ENCODE measurements at places on chromosomes 12 and 14.

- H3K36me3 ChIP-seq = no peaks in the 10 kb centered on the region
- H3K27ac ChIP-seq = no peak overlapping the region
- no peak for DNase-seq
- H3K4me1 ChIP-seq = no peaks in the 10 kb centered on the region
- H3K27me3 ChIP-seq = no peaks in the 10 kb centered on the region
Observed at GRCh38 chr12:76711241-76711640, 52.7 kb upstream of the ZDHHC17 start.

DNA sequence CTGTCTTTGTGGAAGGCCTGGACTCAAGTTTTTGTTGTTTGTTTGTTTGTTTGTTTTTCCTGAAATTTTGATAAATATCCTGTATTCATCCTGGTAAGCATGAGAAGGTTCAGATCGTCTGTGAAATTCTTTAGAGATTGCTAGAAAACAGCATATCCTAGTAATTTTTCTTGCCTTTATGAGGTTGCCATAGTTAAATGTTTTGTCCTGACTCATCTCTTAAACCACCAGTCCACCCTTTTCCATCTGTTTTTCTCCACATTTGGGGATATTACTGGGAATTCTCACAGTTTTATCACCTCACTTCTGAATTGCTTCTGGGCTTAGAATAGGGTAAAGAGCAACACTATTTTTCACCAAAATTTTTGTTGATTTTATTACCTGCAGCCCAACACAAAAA, 248.3 kb downstream of the FBXL14 start:
- peaks cover 9% of the 10 kb centered on the region for H3K4me1 ChIP-seq
- DNase-seq = no peak
- no peaks in the 10 kb centered on the region for H3K36me3 ChIP-seq

DNA sequence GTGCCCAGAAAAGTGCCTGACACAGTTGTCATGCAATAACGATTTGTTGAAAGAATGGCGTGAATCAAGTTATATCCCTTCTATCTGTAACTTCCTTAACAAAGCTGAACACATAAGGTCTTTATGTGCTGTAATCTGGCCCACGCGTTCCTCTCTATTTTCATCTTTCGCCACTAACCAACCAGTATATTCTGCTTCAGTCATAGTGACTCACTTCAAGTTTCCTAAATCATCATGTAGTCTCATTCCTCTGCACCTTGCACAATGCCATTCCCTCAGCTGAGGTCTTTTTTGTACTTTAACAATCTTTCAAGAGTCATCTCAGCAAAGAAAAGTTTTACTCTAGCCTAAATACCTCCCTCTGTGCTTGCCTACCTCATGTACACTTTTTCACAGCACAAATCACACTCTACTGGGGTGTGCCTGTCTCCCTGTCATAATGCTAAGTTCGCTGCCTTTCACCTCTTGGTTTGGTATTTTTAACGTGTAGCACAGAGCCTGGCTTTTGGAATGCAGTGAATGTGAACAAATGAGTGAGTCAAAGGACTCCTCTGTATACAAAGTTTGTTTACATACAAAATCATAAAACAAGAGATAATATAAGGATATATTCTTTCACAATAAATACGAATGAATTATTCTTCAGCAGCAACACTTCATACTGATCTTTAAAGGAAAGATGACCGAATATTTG, 2.9 kb upstream of the CMAS start:
- no peak for DNase-seq
- no peak overlapping the region for H3K4me3 ChIP-seq
- H3K36me3 ChIP-seq = no peaks in the 10 kb centered on the region

- no peaks in the 10 kb centered on the region for H3K27me3 ChIP-seq
- H3K4me3 ChIP-seq = no peak overlapping the region
- no peak for DNase-seq
- H3K4me1 ChIP-seq = no peaks in the 10 kb centered on the region
- H3K36me3 ChIP-seq = peaks cover 24% of the 10 kb centered on the region
Observed at GRCh38 chr14:31360919-31361662, 59.3 kb downstream of the HEATR5A start.

DNA sequence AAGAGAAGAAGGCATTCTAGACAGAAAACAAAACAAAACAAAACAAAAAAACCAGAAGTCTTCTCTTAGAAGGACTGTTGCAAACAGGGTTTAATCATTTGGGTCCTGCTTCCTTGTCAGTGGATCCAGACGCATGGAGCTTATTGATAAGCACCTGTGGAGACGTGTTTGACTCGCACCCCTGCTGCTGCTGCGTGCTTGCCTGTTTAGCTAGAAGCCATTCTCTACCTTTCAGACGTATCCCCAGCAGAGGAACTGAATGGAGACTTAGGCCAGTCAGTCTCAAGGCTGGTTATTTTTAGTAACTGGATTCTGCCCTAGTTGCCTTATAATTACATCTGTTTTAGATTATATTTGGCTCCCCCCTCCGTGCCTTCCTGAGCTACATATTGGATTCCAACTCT, 186.1 kb upstream of the EEA1 start:
- H3K27ac ChIP-seq = no peak overlapping the region
- H3K4me3 ChIP-seq = no peak overlapping the region
- no peak for DNase-seq
- peaks cover 9% of the 10 kb centered on the region for H3K4me1 ChIP-seq
- no peaks in the 10 kb centered on the region for H3K27me3 ChIP-seq
- no peaks in the 10 kb centered on the region for H3K36me3 ChIP-seq
